HS-5 (cell line): ENCODE measurements at places on chromosomes 4 and X.

GRCh38 chr4:1983053-1983845, 25.5 kb downstream of the NELFA start:
- no peak for DNase-seq

GRCh38 chr4:94827481-94828110, 69.8 kb downstream of the BMPR1B start:
- DNase-seq: peak; percentile 76

DNA sequence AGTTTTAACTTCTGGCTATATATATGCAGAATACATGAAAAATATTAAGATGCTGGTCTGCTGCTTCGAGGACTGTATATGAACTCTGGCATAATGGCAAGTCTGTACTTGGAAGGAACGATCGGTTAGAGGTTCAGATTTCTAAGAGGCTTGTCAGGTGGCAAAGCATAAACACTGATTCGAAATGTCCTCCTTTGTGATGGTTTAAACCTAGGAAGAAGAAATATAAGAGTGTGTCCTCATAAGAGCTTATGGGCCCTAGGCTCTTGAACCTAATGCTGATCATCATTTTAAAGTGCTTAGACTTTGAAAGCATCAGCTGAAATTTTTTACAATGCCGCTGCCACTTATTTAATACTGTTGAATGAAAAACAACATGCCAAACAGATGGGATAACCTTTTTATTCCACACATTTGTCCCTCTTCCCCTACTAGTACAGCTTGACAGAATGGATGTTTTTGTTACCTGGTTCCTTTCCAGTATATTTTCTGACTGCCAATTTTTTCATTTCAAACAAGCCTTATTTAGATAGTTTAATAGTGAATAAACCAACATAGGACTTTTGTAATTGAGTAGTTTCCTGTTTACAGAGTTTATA, 8.8 kb downstream of the SPRY1 start:
- DNase-seq: no peak

DNA sequence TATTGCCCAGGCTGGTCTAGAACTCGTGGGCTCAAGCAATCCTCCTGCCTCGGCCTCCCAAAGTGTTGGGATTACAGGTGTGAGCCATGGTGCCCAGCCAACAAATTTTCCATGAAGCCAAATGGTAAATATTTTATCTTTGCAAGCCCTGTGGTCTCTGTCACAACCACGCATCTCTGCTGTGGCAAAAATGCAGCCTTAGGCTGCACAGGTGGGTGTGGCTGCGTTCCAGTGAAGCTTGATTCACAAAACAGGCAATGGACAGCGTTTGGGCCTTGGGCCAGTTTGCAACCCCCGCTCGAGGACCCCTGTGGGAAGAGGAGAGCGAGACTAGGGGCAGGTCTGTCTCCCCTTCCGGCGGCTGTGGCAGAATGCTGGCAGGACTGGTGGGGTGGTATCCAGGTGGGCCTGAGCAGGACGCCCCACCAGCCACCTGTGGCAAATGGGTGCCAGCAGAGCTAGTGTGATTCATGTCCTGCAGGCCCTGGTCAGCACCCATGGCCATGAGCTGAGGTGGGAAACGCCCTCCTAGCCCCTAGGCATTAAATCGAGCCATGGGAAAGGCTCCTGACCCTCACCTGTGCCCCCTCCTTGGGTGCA, 19.7 kb downstream of the HTRA3 start:
- no peak for DNase-seq

DNA sequence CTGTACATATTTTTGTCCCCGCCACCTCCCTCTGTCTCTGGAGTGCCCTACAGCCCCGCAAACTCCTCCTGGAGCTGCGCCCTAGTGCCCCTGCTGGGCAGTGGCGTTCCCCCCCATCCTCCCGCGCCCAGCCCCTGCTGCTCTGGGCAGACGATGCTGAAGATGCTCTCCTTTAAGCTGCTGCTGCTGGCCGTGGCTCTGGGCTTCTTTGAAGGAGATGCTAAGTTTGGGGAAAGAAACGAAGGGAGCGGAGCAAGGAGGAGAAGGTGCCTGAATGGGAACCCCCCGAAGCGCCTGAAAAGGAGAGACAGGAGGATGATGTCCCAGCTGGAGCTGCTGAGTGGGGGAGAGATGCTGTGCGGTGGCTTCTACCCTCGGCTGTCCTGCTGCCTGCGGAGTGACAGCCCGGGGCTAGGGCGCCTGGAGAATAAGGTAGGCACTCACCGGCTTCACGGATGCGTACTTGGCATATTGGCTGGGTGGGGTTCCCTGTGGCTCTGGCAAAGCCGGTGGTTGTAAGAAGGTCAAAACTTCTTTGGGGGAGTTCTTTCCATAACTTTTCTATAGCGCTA, 653 bp downstream of the HHIP start:
- no peak for DNase-seq

GRCh38 chr4:10496200-10496599, 39.0 kb upstream of the ZNF518B start:
- DNase-seq: no peak

GRCh38 chr4:177107288-177107921, 202.3 kb upstream of the NEIL3 start:
- DNase-seq: peak; percentile 38

- no peak for DNase-seq
Measured at GRCh38 chr4:160562661-160563060, 1459.8 kb downstream of the RAPGEF2 start.

DNA sequence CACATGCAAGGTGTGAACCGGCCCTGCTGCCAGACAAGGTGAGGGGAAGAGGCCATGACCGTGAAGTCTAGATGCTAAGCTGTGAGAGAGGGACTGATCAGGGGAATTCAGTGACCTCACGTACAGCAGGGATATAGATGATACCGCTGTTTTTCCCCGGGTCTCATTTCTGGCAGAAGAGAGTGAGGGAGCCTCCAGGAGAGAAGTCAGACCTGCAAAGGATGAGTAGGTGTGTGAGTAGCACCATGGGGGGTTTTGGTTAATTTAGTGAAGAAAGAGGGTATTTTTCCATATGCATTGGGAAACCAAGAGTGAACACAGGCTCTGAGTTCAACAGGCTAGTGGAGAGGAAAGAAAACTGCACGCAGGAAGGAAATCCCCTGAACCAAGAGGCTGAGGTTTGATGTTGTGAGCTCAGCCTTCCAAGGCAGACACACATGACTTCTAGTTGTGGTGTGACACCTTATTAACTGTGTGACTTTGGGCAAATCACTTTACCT, 127.6 kb upstream of the GATB start:
- DNase-seq: no peak

DNA sequence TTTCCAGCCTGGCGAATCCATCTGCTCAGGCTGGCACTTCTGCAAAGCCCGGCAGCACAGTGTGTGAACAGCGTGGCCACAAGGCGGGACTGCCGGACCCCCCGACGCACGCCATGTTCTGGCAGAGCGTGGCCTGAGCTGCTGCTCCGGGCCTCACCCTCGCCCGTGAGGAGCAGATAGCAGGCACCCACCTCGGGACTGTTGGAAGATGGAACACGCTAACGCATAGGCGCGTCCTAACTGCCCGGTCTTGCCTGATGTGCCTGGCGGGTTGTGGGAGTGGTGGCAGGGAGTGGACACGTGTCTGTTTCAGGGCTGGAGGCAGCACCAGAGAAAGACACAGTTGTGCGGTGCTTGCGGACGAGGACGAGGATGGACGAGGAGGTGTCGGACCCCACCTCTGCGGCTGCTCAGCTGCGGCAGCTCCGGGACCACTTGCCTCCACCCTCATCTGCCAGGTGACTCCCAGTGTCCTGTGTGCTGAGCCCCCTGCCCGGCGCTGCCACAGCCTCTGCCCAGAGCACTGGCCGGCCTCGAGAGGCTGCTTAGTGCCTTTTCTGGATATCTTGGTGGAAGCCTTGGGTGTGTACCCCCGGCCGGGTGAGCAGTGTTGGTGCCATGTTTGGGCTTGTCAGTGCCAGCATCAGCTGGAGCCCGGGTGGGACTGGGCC, 28.2 kb downstream of the UVSSA start:
- no peak for DNase-seq

GRCh38 chr4:40327340-40327739, 7.8 kb upstream of the CHRNA9 start:
- DNase-seq: no peak

GRCh38 chr4:3745886-3746656, 20.1 kb upstream of the ADRA2C start:
- no peak for DNase-seq

DNA sequence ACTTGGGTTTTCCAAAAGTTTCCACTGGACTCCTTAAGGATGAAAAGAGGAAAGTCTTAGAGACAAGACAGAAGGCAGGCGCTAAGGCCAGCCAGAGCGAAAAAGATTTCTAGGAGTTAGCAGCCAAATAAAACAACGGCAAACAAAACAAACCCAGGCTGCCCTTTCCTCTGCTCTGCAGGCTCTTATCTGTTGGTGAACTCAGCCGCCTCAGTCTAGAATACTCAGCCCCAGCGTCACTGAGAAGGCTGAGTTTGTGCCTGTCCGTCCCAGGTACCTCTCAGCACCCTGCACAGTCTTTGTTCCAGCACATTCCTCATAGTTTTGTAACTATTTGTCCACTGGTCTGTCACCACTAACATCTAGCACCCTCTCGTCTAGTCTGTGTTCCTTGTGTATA, 75.6 kb upstream of the FAM9C start:
- no peak for DNase-seq

- DNase-seq: no peak
Measured at GRCh38 chrX:71228063-71228642, 5.1 kb downstream of the GJB1 start.

DNA sequence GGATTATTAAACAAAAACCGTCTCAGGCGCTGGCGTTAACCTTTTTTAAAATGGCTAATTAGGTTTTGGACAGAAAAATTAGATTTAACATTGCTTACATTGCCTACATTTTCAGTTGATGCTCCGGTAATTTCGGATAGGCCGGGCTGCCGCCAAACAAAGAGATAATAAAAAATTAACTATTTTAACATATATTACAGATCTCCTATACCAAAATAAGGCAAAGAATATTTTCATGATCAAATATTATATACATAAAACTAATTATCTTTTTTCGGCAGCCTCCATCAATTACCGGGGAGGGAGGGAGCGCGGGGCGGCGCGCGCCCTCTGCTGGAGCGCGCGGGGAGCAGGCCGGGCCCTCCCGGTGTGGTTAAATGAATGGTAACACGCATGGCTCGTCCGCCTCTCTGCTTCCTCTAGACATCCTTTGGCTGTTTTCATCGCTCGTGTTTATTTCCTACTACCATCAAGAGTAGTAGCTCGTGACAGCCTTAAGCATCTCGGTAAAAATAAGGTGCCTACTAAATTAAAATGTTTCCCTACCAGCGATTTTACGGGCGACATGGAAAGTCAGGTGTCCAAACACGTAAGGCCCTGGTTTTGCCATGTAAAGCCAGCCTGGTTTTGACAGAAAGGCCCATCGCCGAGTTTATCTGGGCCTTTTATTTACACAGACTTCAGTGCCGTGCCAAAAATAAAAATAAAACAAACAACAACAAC, 52.4 kb upstream of the TMEM33 start:
- peak; percentile 4 for DNase-seq

- no peak for DNase-seq
Measured at GRCh38 chr4:4388836-4389575, 2.1 kb downstream of the NSG1 start.

GRCh38 chrX:137067147-137067546, 33.4 kb upstream of the GPR101 start:
- no peak for DNase-seq

- DNase-seq: no peak
Measured at GRCh38 chr4:169774466-169775445, 17.0 kb upstream of the HPF1 start.

DNA sequence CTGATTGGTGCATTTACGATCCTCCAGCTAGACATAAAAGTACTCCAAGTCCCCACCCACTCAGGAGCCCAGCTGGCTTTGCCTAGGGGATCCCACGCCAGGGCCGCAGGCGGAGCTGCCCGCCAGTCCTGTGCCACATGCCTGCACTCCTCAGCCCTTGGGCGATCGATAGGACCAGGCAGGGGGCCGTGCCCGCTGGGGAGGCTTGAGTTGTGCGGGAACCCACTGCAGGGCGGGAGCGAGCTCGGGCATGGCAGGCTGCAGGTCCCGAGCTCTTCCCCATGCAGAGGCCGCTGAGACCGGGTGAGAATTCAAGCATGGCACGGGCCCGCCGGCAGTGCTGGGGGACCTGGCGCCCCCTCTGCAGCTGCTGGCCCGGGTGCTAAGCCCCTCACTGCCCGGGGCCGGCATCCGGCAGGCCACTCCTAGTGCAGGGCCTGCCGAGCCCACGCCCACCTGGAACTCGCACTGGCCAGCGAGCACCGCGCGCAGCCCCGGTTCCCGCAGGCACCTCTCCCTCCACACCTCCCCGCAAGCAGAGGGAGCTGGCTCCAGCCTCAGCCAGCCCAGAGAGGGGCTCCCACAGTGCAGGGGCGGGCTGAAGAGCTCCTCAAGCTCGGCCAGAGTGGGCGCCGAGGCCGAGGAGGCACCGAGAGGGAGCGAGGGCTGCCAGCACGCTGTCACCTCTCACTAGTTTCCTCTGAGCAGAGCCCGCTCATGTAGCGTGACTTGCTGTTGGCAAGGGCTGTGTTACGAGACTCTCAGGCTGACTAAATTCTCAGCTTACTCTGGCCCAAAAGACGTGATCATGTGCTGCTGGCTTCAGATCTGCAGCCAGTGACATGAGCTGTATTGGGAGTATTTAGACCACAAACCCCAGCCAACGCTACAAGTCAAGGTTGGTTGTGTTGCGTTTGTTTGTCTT, 87.5 kb downstream of the TRAPPC11 start:
- DNase-seq: no peak
